ENCODE measurements at places on chromosomes 2 and 18. TPM values are rescaled to one million over a fixed set of nuclear protein-coding genes. Genes with fewer than 3 reads are reported as not detected.

GRCh38 chr2:187215532-187216240, 232.4 kb downstream of the CALCRL start:
- no peak overlapping the region for H3K4me3 ChIP-seq
- no peak overlapping the region for H3K27ac ChIP-seq
- no peaks in the 10 kb centered on the region for H3K27me3 ChIP-seq
- no peaks in the 10 kb centered on the region for H3K36me3 ChIP-seq
- H3K4me1 ChIP-seq, result no peaks in the 10 kb centered on the region

DNA sequence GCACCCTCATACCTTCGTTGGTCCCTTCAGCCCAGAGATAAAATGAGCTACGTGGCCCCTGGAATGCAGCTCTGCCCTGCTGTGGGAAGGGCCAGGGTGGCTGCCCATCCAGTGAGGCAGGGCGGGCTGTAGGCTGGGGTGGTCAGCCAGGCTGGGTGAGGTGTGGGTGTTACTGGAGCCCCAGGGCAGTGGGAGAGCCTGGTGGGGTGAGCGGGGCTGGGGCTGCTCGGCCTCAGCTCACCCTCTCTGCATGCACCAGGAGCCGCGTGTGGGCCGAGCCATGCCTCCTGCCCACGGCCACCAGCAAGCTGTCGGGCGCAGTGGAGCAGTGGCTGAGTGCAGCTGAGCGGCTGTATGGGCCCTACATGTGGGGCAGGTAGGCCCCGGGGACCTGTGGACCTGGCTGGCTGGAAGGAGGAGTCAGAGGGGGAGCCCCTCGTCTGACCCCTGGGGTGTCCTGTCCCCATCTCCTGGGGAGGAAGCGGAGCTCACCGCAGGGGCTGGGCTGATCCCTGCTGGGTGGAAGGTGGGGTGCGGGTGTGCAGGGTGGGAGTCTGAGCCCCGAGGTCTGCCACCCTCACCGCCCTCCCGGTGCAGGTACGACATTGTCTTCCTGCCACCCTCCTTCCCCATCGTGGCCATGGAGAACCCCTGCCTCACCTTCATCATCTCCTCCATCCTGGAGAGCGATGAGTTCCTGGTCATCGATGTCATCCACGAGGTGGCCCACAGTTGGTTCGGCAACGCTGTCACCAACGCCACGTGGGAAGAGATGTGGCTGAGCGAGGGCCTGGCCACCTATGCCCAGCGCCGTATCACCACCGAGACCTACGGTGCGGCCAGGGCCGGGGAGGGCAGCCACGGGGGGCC, 5.5 kb downstream of the RNPEPL1 start:
- no peak for DNase-seq
- H3K4me3 ChIP-seq, result no peak overlapping the region
- H3K27ac ChIP-seq, result no peak overlapping the region

GRCh38 chr2:1403565-1403964, 9.7 kb upstream of the TPO start:
- H3K4me3 ChIP-seq, result no peak overlapping the region
- no peaks in the 10 kb centered on the region for H3K36me3 ChIP-seq
- no peaks in the 10 kb centered on the region for H3K27me3 ChIP-seq
- no peak for DNase-seq

DNA sequence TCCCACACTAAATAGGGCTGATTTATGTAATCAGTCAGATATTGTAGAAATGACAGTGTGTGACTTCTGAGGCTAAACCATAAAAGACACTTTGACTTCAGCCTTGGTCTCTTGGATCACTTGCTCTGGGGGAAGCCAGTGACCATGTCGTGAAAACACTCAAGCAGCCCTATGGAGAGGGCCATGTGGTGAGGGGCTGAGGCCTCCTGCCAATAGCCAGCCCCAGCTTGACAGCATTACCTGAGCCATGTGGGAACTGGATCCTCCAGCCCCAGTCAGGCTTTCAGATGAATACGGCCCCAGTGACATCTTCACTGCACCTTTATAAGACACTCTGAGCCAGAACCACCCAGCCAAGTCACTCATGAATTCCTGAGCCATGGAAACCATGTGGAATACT, 20.8 kb downstream of the TNS1 start:
- H3K36me3 ChIP-seq, result no peaks in the 10 kb centered on the region
- H3K4me1 ChIP-seq, result peaks cover 4% of the 10 kb centered on the region
- peaks cover 20% of the 10 kb centered on the region for H3K27me3 ChIP-seq
- no peak for DNase-seq
- H3K4me3 ChIP-seq, result no peak overlapping the region
- no peak overlapping the region for H3K27ac ChIP-seq

DNA sequence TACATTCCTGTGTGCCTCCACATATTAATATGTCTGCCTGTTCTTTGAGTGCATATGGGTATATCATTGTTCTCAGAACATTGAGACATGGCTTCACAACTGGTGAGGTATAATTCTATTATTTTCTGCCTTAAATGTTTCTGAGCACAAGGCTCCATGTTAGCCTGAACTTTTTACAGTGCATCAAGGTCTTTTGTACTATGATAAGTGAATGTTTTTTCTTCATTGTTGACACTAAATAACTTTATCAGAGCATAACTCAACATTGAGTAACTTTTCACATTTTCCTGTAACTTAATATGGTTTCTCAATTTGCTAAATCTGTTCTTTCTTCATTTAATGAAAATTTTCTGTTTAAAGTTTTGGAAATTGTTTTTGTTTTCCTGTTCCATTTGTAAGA, 262.9 kb downstream of the HNMT start:
- no peaks in the 10 kb centered on the region for H3K36me3 ChIP-seq
- no peak overlapping the region for H3K27ac ChIP-seq
- no peak overlapping the region for H3K4me3 ChIP-seq
- no peaks in the 10 kb centered on the region for H3K4me1 ChIP-seq

GRCh38 chr2:73202156-73203054, at the start of gene NOTO:
TSS of gene NOTO (plus strand) at chr2:73202574. CDS start at chr2:73202667, 93 bp downstream.
- H3K4me3 ChIP-seq, result peak within 1 kb of the TSS; percentile 39
- H3K4me1 ChIP-seq, result no peaks in the 10 kb centered on the region
- H3K27me3 ChIP-seq, result peaks cover 31% of the 10 kb centered on the region
- no peak within 1 kb of the TSS for H3K27ac ChIP-seq

DNA sequence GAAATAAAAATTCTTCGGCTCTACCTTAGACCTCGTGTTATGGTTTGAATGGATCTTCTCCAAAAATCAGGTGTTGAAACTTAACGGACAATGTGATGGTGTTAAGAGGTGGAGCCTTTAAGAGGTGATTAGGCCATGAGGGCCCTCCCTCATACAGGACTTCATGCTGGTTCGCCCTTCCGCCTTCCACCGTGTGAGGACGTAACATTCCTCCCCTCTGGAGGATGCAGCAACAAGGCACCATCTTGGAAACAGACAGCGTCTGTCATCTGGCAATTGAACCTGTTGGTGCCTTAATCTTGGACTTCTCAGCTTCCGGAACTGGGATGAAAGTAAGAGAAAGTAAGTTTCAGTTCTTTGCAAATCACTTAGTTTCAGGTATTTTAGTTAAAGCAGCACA, 126.3 kb upstream of the SPRED2 start:
- peaks cover 11% of the 10 kb centered on the region for H3K4me1 ChIP-seq
- H3K27ac ChIP-seq, result no peak overlapping the region
- no peak for DNase-seq
- no peaks in the 10 kb centered on the region for H3K36me3 ChIP-seq
- peak overlapping the region; percentile 31 for H3K4me3 ChIP-seq

GRCh38 chr2:177172034-177172880, 40.3 kb upstream of the HNRNPA3 start:
- H3K27ac ChIP-seq, result no peak overlapping the region
- H3K36me3 ChIP-seq, result no peaks in the 10 kb centered on the region
- no peak for DNase-seq
- H3K4me1 ChIP-seq, result peaks cover 6% of the 10 kb centered on the region

GRCh38 chr18:62715436-62715758, at the start of gene PHLPP1:
TSS of gene PHLPP1 (plus strand) at chr18:62715541. CDS start at chr18:62715684, 143 bp downstream.
- no peaks in the 10 kb centered on the region for H3K27me3 ChIP-seq
- H3K36me3 ChIP-seq, result no peaks in the 10 kb centered on the region
- peaks cover 13% of the 10 kb centered on the region for H3K4me1 ChIP-seq
- peak within 1 kb of the TSS; percentile 69 for H3K4me3 ChIP-seq
- DNase-seq, result no peak
- H3K27ac ChIP-seq, result peak within 1 kb of the TSS; percentile 94

DNA sequence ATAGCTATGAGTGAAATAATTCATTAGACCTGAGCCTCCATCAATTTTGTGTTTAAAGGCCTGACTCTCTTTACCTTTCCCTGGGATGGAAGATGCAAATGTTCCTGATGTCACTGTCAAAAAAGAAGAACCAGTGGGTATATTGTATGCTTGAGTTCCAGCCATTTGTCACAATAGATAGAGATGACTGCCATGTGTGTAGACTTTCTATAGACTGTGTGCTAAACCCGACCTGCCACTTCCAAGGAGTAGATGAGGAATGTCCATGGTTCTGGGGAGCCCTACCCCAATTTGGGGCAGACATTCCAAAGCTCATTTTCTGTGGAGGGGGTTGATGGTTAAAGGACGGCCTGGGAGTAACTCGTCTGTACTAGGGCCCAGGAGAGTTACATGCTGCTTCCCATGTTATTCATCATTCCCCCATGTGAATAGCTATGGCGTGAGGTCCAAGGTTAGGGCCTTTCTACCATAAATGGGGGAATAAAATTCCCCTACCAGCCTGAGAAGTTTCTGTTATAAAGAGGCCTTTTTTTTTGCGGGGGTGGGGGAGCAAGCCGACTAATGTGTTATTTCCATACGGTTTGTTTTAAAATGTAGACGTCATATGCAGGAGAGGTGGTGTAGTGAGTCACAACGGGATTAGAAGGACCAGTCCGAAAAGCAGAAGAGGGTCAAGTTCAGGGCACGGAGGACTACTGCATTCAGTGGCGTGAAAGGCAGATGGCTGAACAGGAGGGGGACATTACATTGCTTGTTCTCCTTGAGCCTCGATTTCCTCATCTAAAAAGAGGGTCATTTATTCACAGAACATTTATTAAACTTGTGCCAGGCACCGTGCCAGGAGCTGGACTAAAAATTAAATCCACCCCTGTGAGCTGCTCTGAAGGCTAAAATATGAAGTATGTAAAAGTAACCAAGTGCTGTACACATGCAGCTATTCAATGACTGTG, 24.0 kb downstream of the IL1B start:
- H3K36me3 ChIP-seq, result no peaks in the 10 kb centered on the region
- DNase-seq, result no peak
- H3K4me3 ChIP-seq, result no peak overlapping the region

DNA sequence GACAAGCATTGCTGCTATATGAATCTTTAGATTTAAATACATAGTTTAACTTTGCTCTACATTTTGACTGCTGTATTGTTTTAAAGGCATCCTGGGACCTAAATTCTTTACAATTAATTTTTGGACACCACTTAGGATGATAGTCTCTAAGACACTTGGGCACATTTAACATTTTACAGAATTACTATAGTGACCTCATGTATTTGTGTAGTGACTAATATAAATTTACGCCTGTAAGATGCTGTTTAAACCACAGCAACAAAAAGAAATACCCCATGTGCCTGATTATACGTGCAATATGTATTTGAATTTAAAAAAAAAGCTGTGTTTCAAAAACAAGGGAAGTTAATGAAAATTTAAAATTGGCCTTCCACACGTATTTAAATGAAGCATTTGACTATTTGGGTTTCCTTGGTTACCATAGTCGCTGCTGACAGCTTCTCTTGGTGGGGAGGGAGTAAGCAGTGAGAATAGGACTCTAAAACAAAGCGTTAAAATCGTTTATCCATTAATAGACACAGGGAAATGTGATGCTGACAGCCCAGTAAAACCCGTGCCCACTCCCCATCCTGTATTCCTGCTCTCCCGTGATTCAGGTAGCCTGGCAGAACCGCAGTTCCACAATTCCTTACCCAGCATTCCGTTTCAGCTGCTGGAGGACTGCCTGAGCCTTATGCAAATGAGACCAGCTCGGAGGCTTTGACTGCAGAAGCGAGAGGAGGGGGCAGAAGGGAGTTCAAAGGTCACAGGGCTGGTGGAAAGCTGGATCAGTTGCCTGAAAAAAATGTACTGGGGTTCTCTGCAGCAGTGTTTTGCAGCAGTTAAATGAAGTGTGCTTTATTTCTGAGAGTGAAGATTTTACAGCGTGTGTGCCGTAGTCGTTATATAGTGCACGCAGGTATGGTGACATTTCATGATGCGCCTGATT, 104.3 kb downstream of the CSRNP3 start:
- peak; percentile 71 for DNase-seq
- H3K27ac ChIP-seq, result 0 out of 2 replicates have a peak overlapping the region, but pooled peaks have one; percentile 47
- peak overlapping the region; percentile 33 for H3K4me3 ChIP-seq
- H3K27me3 ChIP-seq, result no peaks in the 10 kb centered on the region

GRCh38 chr2:148338541-148338940, 306.0 kb upstream of the EPC2 start:
- H3K27ac ChIP-seq, result no peak overlapping the region
- no peaks in the 10 kb centered on the region for H3K4me1 ChIP-seq
- no peaks in the 10 kb centered on the region for H3K27me3 ChIP-seq
- no peak for DNase-seq
- H3K36me3 ChIP-seq, result no peaks in the 10 kb centered on the region

DNA sequence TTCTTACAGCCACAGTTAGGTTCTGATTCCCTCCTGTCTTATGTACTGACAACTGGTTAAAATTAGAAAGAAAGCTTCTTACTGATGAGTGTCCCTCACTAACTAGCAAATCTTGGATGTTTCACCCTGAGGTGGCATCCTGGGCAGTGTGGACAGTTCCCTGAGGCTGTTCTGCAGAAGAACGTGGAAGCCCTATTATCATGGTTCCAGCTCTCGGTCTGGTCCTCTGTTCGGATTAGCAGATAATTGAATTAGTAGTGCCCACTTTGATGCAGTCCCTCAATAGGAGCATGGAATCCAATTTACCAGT, 381.7 kb upstream of the NT5C1B start:
- H3K27ac ChIP-seq, result no peak overlapping the region
- no peaks in the 10 kb centered on the region for H3K27me3 ChIP-seq
- DNase-seq, result no peak
- H3K4me3 ChIP-seq, result no peak overlapping the region

RMND5A gene
- 66.2 TPM for total RNA-seq

ADAM23 gene
- 21.3 TPM for total RNA-seq

FAM124B gene
- 2.0 TPM for total RNA-seq

FOXD4L1 gene
- not detected for total RNA-seq

MYCN gene
- 142 TPM for total RNA-seq

TMEM198 gene
- total RNA-seq, result 11.0 TPM

SLC30A3 gene
- total RNA-seq, result 16.1 TPM
